ENCODE measurements at places on chromosomes 5 and 9.
A peak's percentile ranks its signal among the peaks of the same experiment; 100 is the strongest.

- DNase-seq, result peak; percentile 68
These were observed at the start of gene ADGRV1 for GRCh38 chr5:90558344-90559192. Gene ADGRV1 (plus strand): TSS chr5:90558797. CDS start chr5:90558896, 99 bp downstream.

GRCh38 chr5:82176115-82176814 is 101.9 kb downstream of the RPS23 start:
- DNase-seq, result peak; percentile 4

DNA sequence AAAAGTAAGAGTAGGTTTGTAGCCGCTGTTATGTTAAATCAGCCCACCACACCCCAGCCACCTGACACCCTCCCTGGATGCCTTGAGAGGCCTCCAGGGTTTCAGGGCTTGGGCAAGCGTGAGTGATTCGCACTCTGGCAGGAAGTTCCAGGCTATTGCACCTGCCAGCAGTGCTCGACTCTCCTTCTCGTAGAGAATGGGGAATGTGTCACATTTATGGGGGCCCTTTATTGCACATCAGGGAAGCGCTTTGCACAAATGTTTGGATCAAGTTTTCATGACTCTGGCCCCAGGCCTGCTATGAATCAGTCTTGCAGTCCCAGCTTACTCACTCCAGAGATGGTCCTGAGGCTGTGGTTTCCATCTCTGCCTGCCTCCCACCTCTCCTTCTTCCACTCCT is 66.1 kb upstream of the ADRA1B start:
- DNase-seq, result peak; percentile 68

DNA sequence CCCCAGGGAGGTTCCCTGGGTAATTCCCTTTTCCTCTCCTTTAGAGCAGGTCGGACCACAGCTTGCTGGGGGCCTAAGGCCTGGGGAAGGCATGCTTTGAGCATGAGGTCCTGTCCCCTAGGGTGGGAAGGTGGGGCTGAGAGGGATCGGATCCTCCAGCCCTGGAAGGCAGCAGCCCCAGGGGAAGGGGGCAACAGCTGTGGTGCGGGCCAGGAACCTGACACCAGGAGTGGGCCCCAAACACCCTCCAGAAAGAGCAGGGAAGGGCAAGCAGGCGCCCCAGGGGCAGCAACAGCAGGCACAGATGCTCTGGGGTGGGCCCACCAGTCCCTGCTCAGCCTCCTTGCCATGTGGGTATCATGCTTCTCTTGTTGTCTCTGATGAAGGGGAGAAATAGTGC is 3.2 kb upstream of the CORO2A start:
- DNase-seq, result no peak

GRCh38 chr5:96067894-96068614 is 106.4 kb upstream of the ELL2 start:
- peak; percentile 95 for DNase-seq

- no peak for DNase-seq
These were observed 20.2 kb upstream of the SMIM15 start for GRCh38 chr5:61182449-61182848.

- DNase-seq, result peak; percentile 87
These were observed 750 bp upstream of the NPR2 start for GRCh38 chr9:35790385-35791296.

GRCh38 chr9:33110686-33111085 is 34.2 kb upstream of the SMU1 start:
- DNase-seq, result no peak

DNA sequence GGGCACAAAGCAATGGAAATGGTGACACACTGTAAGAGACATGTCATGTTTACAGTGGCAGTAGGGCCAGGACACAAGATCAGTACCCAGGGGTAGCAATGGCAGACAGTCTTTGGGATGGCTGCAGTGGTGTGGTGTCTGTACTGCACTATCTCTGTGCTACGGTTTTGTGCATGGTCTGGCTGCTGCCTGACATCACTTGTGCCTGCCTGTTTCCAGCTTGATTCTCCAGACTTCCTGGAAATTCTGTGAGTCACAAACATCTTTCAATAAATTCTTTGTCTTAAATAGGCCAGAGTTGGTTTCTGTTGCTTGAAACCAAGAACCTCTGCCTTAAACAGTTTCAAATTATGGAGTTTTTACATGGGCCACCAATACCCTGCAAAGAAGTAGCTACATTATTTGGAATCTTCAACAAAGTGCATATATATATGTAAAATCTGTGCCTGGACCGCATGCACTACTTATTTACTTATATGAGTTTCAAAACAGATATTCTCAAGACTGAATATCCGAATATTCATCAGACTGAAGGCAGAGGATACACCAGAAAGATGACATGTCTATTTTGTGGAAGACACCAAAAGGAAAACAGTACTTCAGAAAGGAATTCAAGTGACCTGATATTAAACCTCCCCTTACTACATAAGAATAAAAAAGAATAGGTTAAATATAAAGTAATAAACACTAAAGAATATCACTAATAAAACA is 188.1 kb downstream of the RFX3 start:
- peak; percentile 70 for DNase-seq

GRCh38 chr9:137752426-137752825 is 125.2 kb upstream of the CACNA1B start:
- no peak for DNase-seq

DNA sequence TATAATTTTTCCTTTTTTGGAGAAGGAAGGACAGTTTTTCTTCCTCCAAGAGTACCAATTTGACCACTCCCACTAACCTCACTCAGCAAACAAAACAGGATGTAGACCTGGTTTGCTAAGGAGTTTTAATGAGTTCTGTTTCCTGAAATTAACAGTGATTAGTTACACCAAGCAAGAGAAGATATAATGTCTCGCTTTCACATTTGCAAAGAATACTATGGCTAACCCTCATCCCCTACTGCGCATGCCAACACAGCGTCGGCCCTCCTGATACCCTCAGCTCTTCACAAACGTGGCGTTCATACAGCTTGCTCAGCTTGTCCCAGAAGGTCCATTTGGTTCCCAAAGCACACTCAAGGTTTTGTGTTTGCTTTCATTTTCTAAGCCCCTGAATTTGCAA is 41.9 kb upstream of the IPPK start:
- no peak for DNase-seq

DNA sequence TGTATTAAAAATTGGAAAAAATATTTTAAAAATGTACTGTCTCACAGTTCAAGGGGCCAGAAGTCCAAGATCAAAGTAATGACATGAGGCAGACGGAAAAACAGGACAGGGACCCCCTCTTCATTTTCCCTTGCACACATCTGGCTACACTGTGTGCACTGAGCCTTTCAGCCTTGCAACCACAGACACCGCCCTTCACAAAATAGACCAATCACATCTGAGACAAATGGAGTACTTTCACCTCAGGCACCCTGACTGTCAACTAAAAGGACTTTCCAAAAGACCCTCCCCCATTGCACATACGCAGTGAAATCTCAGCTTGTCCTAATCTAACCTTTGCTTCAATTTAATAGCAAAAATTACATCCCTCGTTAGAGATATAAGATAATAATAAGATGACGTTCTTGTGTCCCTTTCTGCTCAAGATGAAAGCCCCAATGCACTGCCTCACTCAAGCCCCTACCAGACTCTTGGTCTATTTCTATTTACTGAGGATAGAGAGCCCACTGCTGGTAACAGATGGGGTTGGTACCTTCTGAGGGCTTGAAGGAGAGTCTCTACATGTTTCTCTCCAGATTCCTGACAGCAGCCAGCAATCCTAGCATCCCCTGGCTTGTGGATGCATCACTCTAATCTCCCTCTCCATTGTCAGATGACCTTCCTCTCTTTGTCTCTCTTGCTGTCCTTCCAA is 514.8 kb upstream of the ADAMTS16 start:
- DNase-seq, result no peak

- no peak for DNase-seq
These were observed 21.5 kb downstream of the NKD2 start for GRCh38 chr5:1029945-1030625.

DNA sequence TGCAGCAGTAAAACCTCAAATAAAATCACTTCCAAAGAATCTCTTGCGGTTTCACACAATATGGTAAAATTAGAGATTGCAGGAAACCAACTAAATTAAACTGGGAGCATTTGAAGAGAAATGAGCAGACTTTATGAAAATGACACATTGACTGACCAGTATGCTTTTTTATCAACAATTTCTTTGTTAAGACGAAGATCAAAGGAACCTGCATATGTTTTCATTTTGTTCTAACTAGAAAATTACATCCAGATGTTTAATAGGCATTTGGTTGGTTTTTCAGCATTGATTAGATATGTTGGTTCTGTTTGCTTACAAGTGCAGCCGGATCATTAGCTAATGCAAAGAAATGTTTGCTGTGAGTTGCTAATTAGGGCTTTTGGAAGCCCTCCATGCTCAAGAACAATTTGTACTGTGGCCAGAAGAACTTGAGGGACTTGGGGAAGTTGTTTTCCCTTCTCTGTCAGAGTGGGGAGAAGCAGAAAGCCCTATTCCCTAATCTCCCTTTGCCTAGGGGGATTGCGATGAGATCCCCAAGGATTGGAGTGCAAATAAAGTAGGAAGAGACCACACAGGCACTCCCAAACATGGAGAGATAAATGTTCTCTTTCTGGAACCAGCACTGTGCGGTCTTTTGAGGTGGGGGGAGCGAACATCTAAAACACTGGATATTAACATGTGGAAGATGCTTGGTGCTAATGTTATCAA is 4.5 kb upstream of the TLE1 start:
- DNase-seq, result peak; percentile 88

- no peak for DNase-seq
These were observed 56.1 kb upstream of the GLRX start for GRCh38 chr5:95878417-95879323.

GRCh38 chr5:150303660-150304386 is 1.1 kb upstream of the ARSI start:
- peak; percentile 41 for DNase-seq

DNA sequence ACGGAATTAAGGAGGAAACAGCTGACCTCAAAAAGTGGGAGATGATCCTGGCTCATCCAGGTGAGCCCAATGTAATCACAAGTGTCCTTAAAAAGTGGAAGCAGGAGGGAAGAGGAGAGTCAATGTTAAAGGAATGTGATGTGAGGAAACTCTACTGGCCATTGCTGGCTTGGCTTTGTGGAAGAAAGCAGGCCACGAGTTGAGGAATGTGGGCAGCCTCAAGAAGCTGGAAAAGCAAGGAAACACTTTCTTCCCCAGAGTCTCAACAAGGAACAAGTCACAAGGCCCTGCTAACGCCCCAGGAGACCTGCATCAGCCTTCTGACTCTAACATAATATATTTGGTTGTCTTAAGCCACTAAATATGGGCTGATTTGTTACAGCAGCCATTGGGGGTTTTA is 252.8 kb downstream of the PSAT1 start:
- DNase-seq, result peak; percentile 24

- DNase-seq, result peak; percentile 54
These were observed 17.2 kb downstream of the SPTLC1 start for GRCh38 chr9:92097997-92098482.

- no peak for DNase-seq
These were observed 2.2 kb downstream of the NR2F1 start for GRCh38 chr5:93585041-93585766.

GRCh38 chr5:151005950-151006576 is 14.3 kb upstream of the GPX3 start:
- peak; percentile 19 for DNase-seq

GRCh38 chr9:2291980-2292704 is 277.0 kb downstream of the SMARCA2 start:
- no peak for DNase-seq

GRCh38 chr9:98132158-98132557 is 13.1 kb upstream of the TRIM14 start:
- DNase-seq, result no peak

DNA sequence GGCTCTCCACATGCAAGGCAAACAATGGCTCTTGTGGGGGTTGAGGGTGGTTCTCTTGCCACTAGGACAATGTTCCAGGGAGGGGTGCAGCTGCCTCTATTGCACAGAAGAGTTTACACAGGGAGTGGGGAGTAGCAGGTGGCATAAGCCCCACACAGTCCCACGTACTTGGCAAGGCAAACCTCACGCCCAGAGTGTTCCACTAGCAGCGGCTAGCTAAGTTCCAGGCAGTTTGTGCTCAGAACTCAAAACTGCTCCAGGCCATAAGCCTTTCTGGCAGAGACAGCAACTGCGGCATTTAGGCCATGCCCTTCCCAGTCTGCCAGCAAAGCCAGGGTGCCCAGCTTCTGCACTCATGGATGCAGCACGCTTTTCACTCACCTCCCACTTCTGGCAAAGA is 29.0 kb upstream of the BTNL3 start:
- DNase-seq, result no peak

DNA sequence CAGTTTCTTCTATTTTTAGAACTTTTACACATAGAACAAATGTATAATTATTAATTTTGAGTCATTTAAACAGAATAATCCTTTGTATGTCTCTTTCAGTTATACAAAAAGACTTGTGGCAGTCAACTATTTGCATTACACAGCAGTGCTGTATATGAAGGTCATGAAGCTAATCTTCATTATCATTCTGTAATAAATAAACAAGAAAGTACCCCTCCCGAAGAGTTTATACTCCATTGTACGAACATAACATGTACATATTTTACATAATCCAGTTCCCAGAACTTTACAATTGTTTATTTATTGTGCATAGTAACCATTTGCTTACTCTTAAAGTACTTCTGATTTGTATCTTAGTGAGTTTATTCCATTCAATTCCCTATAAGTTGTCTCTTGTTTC is 267.9 kb downstream of the FBXL17 start:
- DNase-seq, result no peak

Measured in fibroblast of skin of abdomen (primary cell).